ENCODE measurements at places on chromosomes 16 and 17.

- no peak for DNase-seq
Observed at GRCh38 chr17:78718575-78719208, 63.4 kb downstream of the CYTH1 start.

DNA sequence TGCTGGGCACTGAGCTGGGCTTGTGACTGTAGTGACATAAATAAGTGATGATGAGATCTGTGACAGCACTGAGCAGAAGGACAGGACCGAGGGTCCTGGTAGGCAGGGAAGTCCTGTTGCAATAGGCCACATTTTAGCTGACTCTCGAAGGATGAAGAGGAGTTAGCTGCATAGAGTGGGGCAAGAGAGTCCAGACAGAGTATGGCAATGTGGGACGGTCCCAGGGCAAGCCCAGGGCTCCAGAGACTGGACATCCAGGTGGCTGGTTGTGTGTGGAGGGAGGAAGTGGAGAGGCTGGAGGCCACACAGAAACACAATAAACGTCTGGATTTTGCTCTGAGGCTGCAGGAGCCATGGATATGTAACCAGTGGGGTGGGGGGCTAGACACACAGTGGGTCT is 64.5 kb upstream of the ZNF423 start:
- no peak for DNase-seq

GRCh38 chr17:28675980-28676379 is 14.0 kb downstream of the SUPT6H start:
- no peak for DNase-seq

DNA sequence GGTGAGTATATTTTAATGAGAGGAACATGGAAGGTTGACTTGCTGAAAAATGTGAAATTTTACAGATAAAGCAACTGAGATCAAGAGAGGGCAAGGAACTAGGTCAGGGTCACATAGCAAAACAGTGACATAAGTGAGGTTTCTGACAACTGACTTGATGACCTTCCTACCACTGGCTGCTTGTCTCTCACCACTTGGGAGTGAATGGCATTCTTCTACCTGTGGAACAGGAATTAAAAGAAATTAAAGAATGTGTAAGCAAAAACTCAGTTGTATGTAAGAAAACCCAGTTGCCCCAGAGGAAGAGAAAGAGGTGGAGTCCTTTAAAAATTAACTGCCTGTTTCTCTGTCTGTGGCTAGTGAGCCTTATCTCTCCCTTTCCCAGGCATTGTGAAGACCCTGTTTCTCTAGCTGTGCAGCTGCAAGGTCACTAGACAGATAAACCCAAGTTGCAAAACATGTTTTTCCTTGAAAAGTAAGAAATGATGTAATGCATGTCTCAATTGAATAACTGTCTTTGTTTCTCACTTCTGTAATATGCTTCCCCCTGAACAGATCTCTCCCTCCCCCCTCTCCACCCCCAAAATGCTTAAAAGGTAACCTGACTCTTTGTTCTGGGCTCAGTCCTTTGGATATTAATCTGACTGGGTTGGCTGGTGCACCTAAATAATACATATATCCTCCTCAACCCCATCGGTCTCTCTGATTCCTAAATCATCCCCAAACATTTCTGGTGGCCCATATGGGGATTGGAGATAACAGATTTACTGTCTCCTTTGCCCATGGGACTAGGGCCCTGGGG is 23.4 kb downstream of the ACSM1 start:
- DNase-seq = no peak

GRCh38 chr16:2480948-2481347 is 6.0 kb downstream of the TBC1D24 start:
- DNase-seq = no peak

DNA sequence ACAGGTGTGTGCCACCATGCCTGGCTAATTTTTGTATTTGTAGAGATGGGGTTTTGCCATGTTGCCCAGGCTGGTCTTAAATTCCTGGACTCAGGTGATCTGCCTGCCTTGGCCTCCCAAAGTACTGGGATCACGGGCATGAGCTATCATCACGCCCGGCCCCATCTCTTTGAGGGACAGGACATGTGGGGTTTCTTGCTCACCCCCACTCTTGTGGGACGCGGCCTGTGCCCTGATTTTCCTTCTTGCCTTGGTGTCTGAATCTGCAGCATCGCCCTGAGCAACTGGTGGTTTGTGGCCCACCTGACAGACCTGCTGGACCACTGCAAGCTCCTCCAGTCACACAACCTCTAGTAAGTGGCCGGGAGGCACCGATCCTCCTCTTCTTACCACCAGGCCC is 25.6 kb downstream of the NUP85 start:
- no peak for DNase-seq

- DNase-seq = no peak
Observed at GRCh38 chr16:17265154-17265553, 205.6 kb downstream of the XYLT1 start.

- DNase-seq = no peak
Observed at GRCh38 chr16:59410451-59410850, 676.3 kb upstream of the GOT2 start.

GRCh38 chr16:56569971-56570370 is 5.1 kb downstream of the MT4 start:
- no peak for DNase-seq

GRCh38 chr17:82782657-82783207 is 30.9 kb downstream of the TBCD start:
- no peak for DNase-seq

DNA sequence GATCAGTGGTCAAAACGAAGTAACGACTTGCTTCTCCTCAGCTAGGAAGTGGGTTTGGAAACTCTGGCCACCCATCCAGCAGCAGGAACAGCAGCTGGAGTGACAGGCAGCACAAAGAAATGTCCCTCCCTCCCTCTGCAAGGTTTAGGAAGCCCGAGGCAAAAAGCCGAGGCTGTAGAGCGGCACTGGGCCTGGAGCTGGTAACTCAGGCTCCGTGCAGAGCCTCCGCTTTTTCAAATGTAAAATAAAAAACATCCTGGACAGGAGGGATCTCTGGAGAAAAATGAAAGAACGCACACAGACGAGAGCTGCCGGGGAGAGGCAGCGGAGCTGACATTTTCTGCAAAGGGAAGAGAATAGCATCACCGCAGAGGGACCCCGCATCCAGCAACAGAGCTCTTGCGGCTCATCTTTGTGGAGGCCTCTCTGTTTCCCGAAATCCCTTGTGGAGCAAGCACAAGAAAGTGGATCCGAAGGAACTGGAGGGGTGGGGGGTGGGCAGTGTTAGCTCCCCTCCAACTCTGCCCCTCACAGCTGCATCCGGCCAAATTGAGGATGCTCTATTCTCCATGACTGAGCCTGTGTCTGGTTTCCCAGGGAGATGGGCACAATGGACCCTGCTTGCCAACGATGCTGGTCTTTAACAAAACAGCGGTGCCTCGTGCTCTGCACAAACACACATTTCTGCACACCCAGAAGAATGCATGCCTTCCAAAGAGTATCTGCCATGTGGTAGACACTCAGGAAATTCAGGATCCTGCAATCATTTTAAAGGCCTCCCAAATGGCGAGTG is 335.5 kb upstream of the ZFHX3 start:
- DNase-seq = no peak

GRCh38 chr16:72300892-72301291 is 128.9 kb upstream of the PMFBP1 start:
- DNase-seq = no peak

DNA sequence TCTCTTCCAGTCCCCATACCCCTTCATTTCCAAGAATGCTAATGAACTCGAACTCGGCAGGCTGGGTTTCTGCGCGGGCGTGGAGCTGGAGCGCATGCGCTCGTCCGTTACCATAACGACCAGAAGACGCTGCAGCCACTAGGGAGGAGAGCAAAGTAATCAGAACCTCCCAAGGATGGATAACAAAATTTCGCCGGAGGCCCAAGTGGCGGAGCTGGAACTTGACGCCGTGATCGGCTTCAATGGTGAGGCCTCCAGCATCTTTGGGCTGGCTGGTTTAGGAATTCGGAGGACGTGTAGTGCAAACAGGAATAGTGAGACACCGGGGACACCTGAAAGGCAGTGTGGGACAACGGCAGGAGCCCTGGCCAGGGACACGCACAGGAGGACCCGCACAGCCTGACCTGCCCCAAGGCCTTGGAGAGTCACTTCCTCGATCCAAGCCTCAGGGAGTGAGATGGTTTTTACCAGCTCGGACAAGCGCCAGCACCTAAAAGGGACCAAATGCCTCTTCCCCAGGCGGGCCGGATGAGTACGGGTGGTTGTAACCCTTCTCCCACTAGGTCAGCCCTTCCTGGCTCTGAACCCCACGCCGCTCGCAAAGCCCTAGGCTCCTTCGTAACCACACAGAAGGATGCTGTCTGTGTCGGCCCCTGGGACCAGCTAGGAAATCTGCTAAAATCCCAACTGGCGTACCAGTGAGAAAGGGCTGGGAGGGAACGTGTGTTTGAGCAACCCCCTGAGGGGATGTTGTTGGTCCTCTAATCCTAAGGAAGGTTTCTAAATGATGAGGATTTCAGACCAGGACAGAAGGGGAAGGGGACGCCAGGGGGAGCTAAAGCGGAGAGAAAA is at the start of gene CFAP52:
CFAP52 (plus strand) TSS at position 122 of the 852 bp plus-strand sequence; CDS start at position 176, 54 bp downstream.
- peak; percentile 75 for DNase-seq

GRCh38 chr16:29192329-29193247 is 207.7 kb downstream of the LAT start:
- no peak for DNase-seq

DNA sequence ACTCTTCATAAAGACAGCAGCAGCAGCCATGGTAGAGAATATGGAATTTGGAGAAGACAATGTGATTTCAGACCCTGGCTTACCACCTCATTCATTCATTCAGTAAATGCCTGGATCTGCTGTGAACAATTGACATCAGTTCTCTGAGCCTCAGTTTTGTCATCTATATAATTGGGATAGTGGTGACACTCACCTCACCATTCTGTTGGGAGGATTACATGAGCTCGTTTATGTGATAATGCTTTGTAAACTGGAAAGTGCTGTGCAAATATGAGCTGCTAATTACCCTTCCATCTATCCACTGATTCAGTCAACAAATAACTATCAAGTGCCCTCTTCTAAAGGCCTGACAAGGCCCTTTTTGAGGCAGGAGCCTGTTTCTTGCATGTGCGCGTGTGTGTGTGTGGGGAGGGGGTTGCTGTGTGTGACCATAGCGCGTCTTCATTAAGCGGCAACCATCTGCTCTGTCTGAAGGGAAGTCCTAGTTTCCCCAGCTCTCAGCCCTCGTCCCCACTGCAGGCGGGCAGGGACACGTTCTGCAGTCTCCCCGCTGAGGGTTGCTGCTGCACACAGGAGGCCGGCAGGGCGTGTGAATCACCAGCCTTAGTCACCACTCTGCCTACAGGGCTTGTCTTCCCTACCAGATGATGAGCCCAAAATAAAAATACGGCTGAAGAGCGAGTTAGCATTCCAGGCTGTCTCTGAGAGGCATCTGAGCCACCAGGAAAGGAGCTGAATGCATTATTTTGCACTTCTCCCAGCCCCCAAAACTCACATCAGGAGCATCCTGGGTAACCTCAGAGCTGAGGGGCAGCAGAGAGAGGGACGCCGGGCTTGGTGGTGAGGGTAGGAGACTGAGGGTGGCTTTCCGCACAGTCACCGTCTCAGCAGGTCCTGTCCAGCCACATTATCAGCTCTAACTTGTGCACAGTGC is 19.9 kb downstream of the ARL4D start:
- no peak for DNase-seq

GRCh38 chr16:7278636-7279035 is 54.0 kb upstream of the RBFOX1 start:
- no peak for DNase-seq

DNA sequence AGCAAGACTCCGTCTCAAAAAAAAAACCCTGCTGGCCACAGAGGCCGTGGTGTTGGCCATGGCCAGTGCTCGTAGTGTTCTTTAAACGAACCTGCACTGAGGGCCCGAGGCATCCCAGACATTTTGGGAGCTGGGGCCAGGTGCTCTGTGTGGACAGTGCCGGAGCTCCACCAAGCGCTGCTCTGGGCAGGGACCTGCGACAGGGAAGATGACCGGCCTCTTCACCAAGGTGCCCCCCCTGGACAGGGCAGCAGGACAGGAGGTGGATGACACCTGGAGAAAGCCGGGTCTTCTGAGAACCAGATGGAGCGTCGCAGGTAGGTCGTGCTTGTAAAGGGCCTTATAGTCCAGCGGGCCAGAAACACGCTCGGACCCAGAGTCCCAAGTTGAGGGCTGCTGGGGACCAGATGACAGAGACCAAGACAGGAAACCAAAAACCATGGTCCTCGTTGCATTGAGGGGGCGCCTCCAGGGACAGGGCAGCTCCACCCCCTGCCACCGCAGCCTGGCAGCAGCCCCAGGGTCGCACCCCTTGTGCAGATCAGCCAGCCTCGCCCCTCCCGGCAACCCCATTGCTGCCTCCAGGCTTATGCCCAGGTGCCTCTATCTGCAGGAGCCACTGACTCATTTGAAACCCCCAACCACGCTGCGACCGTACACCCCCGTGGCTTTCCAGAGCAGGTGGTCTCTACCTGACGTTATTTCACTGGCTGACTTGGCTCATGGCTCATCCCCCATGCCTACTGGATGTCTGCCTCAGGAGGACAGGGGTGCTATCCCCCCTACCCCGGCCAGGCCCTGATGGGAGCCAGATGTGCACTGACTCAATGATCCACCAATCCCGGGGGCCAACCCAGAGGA is 4.2 kb upstream of the NTN3 start:
- no peak for DNase-seq

- DNase-seq = no peak
Observed at GRCh38 chr17:57999496-58000017, 7.5 kb downstream of the SRSF1 start.

GRCh38 chr17:33688771-33689170 is 395.7 kb upstream of the ASIC2 start:
- no peak for DNase-seq

DNA sequence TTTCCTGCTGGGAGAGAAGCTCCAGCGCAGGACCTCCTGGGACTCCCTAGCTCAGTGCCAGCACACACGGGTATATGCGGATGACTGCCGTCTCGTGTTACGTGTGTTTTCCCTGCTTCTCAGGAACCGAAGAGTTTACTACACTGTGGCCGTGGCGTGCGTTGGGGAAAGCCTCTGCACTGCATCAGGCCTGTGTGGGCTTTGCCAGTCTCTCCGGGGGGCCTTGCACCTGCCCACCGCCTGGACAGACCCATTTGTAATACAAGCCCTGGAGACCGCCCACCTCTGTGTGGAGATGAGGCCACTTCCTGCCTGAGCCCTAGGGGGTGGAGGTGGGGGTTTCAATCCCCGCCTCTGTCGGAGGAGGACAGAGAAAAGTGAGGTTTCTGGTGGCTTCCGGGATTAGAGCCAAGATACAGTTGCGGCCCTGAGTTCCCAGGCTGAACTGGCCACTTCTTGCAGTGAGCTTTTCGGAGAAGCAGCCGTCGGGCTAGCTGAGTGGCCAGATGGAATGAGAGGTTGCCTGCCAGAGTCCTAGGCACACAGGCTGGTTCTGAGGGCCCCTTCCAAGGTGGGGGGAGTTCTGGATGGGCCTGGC is 43.4 kb upstream of the GSE1 start:
- no peak for DNase-seq

GRCh38 chr16:87278191-87279093 is 38.8 kb downstream of the C16orf95 start:
- DNase-seq = no peak

GRCh38 chr17:79861413-79862216 is 22.4 kb upstream of the CBX4 start:
- DNase-seq = no peak

- DNase-seq = no peak
Observed at GRCh38 chr17:77303620-77304019, 162.9 kb downstream of the SEC14L1 start.

GRCh38 chr16:7382521-7382920 is 49.9 kb downstream of the RBFOX1 start:
- no peak for DNase-seq

All from T-helper 1 cell (primary cell).